ENCODE measurements at places on chromosomes 12 and 14.

DNA sequence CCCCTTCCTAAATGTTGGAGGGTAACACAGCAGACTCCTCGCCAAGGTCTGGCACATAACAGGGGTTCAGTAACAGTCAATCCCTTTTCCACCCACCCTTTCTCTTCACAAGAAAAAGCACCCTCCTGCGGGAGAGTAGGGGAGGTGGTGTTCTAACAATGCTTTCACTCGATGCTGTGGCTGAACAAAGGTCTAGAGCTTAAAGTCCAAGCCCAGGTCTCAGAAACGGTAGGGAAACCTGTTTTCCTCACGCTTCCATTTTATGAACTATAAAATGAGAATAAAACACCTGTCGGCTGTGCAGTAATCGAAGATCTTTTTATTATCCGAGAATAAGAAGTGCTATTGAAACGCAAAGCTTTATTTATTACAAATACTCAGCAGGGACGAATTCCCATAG is 20.9 kb upstream of the CACNA2D4 start:
- DNase-seq: no peak

DNA sequence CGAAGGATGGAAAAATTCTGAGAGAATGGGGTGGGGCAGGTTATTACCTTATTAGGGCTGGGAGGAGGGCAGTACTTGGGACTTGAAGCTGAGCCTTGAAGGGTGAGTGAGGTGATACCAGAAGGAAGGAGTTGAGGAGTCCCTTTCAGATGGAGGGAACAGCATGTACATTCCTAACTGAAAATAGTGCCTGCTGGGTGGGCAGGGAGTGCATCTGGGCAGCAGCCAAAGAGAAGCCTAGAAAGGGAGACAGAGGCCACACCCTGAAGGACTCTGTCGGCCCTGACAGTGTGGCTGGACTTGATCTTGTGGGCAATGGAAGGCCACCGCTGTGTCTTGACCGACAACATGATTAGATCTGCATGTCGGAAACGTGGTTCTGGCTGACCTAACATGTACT is 147.6 kb downstream of the NDUFA12 start:
- DNase-seq: no peak

DNA sequence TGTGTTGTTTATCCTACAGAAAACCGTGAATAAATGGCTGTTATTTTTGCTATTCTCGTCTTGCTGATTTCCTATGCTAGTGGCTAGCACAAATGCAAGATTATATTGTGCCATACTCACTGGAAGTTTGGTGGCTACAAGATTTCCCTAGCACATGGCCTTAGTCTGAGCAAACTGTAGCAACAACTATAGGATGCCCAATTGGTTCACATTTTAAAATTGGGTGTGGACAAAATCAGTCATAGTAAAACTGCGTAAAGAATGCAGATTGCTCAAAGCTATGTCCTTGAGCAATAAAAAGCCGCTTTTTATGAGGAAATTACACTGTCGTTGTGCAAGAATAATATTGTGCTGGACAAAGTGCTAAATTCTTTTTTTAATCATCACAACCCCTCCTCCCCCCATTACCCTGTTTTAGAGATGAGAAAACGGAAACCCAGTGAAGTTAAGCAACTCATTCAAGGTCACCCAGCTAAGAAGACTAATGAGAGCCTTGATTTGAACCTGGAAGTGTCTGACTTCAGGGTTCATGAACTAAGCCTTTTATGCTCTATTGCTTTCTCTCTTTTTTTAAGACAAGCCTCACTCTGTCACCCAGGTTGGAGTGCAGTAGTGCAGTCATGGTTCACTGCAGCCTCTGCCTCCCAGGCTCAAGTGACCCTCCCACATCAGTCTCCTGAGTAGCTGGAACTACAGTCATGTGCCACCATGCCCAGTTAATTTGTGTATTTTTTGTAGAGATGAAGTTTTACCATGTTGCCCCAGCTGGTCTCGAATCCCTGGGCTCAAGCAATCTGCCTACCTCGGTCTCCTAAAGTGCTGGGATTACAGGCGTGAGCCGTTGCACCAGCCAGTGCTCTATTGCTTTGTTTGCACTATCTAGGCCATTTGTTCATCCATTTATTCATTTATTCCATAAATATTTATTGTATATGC is 73.6 kb downstream of the SRGAP1 start:
- peak; percentile 46 for DNase-seq

DNA sequence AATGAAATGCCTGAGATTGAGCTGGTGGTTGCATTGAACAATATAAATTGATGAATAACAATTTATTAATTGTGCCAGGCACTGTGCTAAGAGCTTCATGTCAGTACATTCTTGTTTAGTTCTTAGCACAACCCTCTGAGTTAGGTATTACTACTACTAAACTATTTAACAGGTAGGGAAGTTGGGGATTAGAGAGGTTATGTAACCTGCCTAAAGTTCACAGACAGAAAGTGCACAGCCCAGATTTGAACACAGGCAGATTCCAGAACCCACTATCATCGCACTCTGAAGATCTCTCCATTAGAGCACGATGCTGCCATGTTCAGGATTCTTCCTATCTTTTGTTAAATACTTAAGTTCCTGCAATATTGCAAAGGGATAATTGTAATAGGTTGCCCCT is 49.3 kb downstream of the ETV6 start:
- no peak for DNase-seq

- no peak for DNase-seq
Observed at GRCh38 chr12:124620606-124621295, 53.3 kb upstream of the NCOR2 start.

DNA sequence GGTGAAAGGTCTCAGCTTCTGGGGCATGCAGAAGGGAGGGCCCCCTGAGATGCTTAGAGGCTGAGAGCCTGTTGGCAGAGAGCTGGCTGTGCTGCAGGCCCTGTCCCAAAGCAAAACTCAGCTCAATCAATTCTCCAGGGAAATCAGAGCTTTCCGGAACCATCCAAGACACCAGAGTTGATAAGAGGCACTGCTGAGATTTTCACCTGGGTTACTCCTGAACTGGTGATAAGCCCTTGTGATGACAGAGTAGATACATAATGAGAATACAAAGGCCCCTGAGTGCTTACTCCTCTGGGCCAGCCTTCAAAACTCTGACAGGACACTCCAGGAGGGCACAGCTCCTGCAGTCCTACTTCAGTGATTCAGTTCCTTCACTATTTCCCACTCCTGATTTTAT is 63.9 kb downstream of the ARL6IP4 start:
- no peak for DNase-seq

GRCh38 chr12:14771651-14772137 is 31.6 kb downstream of the WBP11 start:
- no peak for DNase-seq

DNA sequence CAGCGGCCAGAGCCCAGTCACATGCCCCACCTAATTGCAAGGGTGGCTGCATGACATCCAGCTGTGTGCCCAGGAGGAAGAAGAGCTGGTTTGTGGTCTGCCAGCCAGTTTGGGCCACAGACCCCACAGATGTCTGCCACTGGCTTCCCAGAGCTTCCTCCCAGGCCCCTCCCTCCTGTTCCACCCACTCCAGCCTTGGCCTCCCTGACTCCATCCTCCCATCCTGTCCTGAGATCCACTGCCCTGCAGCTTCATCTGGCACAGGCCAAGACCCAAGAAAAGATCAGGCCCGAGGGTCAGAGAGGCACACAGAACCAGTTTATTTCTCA is 5.9 kb downstream of the NGB start:
- no peak for DNase-seq

DNA sequence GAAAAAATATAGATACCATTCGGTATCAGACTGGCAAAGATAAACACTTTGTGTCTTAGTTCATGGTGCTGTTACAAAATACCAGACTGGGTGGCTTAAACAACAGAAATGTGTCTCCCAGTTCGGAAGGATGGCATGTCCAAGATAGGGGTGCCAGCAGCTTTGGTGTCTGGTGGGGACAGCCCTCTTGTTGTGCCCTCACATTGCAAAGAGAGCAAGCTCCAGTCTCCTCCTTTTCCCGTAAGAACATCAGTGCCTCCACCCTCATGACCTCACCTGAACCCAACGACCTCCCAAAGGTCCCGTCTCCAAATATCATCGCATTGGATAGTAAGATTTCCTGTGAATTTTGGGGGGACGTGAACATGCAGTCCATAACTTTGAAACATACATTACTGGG is 12.4 kb downstream of the ZBTB42 start:
- DNase-seq: no peak

DNA sequence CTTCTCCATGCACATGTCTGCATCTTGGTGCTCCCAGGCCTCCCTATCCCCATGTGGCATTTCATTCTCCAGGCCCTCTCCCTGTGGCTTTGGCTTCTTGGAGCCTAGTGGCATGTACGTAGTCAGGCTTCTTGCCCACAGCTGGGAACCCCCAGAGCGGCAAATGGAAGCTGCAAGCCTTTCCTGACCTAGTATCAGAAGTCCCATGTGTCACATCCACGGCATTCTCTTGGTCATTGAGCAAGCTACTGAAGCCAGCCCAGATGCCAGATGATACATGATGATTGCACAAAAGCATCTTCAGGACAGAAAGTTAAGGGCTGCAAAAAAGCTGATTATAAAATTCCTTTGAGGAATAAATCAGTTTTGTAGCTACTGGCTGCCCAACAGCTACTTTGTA is 154.9 kb downstream of the PELI2 start:
- DNase-seq: no peak

GRCh38 chr12:53981634-53982565 is 3.0 kb upstream of the HOXC10 start:
- DNase-seq: no peak

GRCh38 chr14:68257969-68258368 is 438.4 kb downstream of the RAD51B start:
- no peak for DNase-seq

DNA sequence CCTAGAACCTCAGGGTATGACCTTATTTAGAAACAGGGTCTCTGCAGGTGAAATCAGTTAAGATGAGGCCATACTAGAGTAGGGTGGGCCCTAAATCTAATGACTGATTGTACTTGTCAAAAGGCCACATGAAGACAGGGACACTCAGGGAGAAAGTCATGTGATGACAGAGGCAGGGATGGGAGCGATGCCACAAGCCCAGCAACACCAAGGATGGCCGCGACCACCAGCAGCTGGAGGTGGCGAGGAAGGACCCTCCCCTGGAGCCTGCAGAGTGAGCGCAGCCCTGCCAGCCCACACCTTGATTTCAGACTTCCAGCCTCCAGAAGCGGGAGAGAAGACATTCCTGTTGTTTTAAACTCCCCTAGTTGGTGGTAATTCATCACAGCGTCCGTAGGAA is 199.9 kb downstream of the PHETA1 start:
- no peak for DNase-seq

DNA sequence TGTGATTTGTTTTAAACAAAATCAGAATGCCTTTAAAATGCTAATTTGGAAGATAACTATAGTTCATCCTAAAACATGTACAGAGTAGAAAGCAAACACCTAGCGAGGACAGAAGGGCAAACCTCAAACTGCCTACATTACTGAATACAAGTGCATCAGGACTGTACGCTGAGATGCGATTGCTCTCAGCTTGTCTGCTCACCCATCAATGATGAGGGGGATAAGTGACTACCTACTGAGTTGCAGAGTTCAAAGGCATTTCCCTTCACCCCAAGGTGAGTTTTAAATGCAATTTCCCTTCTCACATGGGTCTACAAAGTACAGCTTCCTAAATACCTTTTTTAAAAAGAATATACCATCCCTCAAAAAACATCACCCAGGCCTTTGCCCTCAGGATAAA is 52.9 kb downstream of the PHLDA1 start:
- no peak for DNase-seq

GRCh38 chr12:109521831-109522230 is 44.4 kb downstream of the UBE3B start:
- DNase-seq: no peak

- no peak for DNase-seq
Observed at GRCh38 chr12:83322809-83323208, 636.1 kb downstream of the TMTC2 start.

- no peak for DNase-seq
Observed at GRCh38 chr14:47366006-47366405, 309.4 kb downstream of the MDGA2 start.

DNA sequence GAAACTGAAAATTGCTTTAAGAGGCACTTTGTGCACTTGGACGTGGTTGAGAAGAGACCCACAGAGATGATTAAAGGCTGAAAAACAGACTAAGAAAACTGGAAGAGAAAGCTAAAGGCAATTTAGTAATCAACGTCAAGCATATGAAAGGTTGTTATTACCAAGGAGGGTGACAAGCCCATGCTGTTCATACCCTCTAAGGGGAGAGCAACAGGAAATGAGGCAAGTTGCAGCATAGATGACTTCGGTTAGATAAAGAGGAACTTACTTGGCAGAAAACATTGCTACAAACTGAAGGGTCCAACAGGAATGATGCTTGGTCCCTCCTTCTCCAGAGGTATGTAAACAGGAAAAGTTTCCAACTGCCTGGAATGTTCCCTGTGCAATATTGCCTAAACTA is 107.8 kb downstream of the DUSP6 start:
- no peak for DNase-seq

- DNase-seq: no peak
Observed at GRCh38 chr12:68532204-68532886, 78.4 kb upstream of the RAP1B start.

DNA sequence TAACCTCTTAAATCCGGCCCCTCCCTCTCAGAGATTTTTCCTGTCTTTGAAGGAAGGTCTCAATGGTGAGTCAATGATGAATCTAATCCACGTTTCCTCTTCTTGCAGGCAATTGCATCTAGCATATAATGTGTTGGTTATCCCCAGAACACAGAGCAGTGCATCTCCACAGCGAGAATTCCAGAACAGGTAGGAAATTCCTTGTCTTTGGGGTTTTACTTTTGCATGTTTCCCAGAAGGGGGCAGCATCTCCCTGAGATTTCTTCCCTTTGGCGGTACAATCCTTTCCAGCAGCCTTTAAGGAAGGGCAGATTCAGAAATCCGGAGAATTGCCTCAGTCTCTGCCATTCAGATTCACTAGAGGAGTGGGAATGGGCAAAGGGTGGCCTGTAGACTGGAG is 128.0 kb downstream of the KCNA5 start:
- DNase-seq: peak; percentile 84

GRCh38 chr12:53659571-53659981 is 16.3 kb downstream of the ATP5MC2 start:
- DNase-seq: no peak

DNA sequence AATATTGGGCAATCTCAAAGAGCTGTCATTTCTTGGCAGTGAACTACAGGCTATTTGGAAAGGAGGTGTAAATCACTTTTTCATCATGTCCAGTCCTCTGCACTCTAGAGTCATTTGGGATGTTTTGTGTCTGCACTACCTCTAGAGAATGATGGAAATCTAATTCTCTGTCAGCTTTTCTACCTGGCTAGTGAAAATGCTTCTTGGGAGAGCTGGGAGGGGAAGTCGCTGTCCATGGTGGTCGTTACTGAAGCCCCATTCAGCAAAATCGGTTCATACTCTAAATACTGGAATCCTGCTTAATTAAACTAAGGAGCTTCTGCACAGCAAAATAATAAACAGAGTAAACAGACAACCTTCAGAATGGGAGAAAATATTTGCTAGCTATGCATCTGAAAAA is 251.8 kb downstream of the APAF1 start:
- DNase-seq: peak; percentile 65

- no peak for DNase-seq
Observed at GRCh38 chr14:96588410-96589257, 86.5 kb downstream of the PAPOLA start.

DNA sequence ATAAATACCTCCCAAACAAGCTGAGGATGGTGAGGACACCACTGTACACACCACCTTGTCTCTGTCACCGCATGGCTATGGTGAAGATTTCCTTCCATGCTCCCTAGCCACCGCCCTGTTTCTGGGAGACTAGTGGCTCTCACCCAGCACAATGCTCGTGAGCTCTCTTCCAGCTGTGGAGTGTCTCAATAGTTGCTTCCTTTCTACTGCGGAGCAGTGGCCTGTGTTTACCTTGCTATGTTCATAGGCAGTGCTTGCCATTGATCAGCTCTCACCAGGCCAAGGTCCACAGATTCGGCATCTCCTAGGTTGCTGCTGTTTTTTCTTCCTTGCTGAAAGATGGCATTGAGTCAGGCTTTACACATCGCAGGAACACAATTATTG is 313.6 kb upstream of the RTL1 start:
- no peak for DNase-seq
